ENCODE measurements at places on chromosomes 13 and 19.
A peak's percentile ranks its signal among the peaks of the same experiment; 100 is the strongest.

GRCh38 chr19:2083174-2083854 is 12.8 kb downstream of the MOB3A start:
- peak; percentile 27 for DNase-seq

DNA sequence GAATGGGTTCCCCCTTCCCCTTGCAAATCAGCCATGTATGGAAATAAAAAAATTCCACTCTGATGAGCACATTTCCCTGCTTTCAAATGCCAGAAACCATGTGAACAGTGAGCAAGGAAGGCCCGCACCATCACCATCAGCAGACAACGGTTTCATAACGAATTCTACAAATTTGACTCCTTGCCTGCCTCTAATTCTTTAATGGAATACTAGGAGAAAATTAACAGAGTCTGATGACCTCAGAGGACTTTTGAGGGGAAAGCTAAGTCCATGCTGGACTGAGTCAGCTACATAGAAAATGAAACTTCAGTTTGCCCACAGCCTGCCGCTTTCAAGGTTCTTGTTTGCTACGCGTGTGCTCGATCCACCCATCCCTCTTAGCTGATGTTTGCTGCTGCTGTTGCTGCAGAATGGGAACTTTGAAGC is 46.7 kb upstream of the KL start:
- DNase-seq = no peak

DNA sequence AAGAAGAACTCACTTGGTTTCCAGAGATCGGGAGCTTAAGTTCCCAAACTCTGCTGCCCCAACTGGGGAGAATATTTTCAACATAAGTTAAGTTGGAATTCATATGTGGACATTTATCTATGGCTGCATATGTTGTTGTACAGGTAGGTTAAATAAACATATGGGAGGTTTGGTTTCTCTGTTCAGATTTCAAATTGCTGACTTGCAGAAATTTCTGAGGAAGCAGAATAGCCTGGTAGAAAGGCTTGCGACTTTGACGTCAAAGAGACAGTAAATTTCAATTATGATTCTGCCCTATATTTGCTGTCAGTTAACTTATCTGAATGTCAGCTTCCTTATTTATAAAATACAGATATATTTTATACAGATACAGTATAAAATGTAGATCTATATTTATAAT is 40.0 kb upstream of the TPP2 start:
- no peak for DNase-seq

DNA sequence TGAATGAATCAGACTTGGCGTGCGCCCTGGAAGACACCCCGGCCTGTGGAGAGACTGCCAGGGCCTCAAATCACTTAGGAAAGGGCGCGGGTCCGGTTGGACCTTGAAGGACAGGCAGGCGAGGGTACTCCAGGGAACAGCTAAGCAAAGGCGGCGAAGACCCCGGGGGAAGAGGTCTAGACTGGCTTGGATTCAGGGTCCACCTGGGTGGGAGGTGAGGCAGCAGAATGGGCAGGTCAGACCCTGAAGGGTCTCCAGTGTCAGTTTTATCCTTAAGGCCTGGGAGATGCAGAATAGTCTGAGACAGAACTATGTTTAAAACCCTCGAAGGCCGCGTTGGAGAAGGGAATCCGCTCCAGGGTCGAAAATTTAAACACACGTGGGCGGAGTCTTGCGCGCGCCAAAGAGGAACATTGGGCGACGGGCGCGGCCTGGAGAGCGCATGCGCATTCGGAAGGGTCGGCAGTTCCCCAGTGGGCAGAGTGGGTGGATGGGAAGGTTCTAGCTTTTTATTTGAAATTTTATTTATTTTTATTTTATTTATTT is 567 bp upstream of the SMG9 start:
- DNase-seq = peak; percentile 74

DNA sequence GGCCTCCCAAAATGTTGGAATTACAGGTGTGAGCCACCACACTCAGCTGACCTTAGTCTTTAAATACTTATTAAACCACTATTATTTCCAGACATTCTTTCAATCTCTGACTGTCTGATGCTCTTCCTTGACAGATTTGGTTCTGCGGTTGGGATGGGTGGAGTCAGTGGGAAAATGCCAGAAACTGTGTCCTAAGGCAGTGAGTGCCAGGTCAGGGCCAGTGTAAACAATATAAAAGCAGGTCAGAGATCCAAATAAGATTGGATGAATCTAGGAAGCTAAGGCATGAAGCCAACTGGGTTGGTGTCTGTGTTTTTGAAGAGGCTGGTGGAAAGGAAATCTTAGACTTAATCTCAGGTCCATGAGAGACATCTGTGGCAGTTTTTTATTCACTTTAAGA is 74.7 kb downstream of the KLF5 start:
- DNase-seq = no peak

GRCh38 chr13:78258304-78258703 is 339.7 kb upstream of the EDNRB start:
- DNase-seq = no peak

DNA sequence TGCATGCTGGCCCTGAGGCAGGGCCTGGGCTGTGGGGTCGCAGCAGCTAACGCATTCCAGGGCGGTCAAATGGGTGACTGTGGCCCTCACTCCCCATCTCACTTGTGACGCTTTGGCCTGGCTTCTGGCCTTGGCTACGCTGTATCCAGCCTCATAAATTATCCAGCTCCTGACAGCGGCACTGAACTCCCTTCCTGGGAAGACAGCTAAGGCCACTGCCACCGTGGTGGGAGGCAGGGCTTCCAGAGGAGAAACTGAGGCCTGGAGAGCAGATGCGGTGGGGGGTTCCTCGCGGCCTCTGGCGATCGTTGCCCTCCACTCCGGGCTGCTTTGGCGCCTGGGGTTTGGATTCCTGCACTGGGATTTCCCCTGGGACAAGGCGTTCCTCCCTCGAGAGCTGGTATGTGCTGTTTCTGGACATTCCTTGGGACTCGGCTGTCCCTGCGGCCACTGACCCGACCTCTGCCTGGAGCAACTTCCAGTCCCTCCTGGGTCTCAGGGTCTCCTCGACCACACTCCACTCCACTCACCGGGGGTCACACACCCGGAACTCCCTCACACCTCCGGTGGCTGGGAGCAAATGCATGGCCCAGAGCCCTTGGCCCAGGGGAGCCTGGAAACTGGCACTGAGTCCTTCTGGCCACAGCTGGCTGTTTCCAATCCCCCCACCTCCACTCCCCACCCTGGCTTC is 3.4 kb downstream of the TBXA2R start:
- DNase-seq = no peak

GRCh38 chr19:40756502-40757110 is 5.6 kb downstream of the SNRPA start:
- no peak for DNase-seq

DNA sequence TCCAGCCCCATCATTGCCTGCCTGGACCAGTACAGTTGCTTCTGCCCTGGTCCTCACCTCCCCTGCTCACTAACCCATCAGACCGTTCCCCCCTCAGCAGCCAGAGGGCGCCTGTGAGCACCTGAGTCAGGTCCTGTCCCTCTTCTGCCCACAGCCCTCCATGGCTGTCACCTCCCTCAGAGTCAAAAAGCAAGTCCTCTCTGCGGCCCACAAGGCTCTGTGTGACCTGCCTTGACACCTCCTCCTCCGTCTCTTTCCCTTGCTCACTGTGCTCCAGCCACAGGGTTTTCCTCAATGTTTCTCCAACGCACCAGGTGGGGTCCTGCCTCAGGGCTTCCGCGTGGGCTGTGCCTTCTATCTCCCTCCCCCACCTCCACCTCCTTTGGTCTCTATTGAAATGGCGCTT is 29.4 kb upstream of the PTPRS start:
- DNase-seq = peak; percentile 8

DNA sequence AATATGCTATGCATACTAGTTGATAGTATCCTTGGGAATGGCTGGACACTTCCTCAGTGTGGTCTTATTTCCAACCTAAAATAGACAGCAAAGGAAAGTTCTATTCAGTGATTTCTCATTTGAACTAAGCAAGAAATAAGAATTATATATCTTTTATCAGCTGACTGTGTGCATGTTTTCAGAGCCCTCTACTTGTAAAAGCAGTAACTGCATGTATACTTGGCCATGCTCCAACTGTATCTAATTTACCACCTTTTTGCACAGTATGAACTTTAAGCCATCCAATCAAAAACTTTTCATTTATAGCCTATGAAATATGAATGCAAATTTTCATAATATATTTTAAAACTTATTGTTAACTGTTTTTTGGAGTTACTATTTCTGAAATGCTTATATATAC is 136.4 kb upstream of the PCDH9 start:
- DNase-seq = no peak

GRCh38 chr13:20831254-20831653 is 57.5 kb upstream of the EEF1AKMT1 start:
- no peak for DNase-seq

- DNase-seq = peak; percentile 99
Measured at GRCh38 chr13:104984296-104984818, 1551.1 kb downstream of the EFNB2 start.

DNA sequence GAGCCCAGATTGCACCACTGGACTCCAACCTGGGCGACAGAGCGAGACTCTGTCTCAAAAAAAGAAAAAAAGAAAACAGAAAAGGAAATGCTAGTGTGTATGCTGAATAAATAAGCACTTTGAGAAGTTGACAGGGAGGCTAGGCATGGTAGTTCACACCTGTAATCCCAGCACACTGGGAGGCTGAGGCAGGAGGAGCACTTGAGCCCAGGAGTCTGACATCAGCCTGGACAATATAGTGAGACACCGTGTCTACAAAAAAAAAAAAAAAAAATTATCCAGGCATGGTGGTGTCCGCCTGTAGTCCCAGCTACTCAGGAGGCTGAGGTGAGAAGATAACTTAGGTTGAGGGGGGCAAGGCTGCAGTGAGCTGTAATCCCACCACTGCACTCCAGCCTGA is 19.1 kb upstream of the LDLR start:
- DNase-seq = no peak

DNA sequence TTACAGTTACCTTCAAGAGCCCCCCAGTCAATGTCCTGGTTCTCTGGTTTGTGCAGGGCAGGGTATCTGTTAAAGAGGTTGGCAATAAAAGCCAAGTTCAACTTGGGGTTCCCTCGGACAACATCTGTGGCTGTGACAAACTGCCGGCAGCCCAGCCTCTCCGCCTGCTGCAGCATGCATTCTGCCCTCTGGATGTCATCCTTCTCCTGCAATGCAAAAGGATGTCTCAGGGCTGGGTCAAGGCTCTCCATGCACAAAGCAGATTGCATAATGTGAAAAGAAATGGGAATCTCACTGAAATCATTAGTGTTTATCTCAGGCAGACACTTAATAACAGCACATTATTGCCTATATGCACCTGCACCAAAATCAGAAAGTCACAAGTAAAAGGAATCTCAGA is 35.1 kb downstream of the LCP1 start:
- no peak for DNase-seq

DNA sequence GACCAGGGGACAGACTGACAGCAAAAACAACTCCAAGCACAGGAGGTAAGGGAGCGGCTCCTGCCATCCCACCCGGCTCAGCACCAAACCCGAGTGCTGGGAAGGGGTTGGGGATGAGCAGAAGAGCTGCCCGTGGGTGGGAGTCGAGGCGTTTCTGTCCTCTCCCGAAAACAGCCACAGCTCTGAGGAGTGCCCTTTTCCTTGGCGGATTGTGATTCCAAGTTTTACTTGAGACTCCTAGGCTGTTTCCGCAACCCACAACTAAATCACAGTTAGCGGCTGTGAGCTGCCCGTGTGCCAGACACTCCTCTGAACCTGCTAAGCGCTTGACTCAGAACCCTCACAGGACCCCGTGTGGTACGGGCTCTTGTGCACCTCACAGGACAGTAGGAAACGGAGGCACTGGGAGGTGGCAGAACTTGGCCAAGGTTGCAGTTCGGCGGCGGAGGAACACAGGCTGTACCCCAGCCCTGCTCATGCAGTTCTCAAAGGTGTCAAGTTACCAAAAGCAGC is 21.4 kb downstream of the CFAP97D2 start:
- no peak for DNase-seq

GRCh38 chr19:8821748-8822241 is 10.3 kb downstream of the ZNF558 start:
- no peak for DNase-seq

DNA sequence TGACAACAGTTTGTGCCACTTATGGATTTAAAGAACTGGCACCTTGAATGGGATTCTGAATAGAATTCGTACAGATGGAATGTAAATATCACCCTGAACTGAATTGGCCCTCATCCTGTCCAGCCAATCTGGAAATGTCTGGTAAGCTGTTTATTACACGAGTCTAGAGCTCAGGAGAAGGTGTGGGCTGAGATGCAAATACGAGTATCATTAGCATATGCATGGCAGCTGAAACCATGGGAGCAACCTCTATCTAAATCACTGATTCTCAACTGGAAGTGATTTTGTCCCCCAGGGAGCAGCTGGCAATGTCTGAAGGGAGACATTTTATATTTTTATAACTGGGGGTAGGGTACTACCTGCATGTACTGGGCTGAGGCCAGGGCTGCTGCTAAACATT is 15.6 kb upstream of the VWA8 start:
- DNase-seq = no peak

DNA sequence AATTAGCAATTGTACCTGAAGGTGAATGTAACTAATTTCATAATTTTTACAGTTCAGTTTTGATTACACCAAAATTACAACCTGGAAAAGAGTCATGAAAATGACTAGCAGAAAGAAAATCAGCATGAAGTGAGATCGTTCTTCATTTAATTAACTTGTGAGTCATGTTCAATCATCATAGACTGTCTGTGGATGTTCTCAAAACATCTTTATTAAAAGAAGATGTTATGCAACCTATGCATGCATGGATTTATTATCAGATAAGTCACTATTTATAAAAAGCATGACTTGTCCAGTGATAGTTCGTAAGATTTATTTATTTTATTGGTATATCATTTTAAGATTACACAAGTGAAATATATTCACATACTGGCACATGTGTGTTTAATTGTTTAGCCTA is 245.9 kb downstream of the ITGBL1 start:
- no peak for DNase-seq

DNA sequence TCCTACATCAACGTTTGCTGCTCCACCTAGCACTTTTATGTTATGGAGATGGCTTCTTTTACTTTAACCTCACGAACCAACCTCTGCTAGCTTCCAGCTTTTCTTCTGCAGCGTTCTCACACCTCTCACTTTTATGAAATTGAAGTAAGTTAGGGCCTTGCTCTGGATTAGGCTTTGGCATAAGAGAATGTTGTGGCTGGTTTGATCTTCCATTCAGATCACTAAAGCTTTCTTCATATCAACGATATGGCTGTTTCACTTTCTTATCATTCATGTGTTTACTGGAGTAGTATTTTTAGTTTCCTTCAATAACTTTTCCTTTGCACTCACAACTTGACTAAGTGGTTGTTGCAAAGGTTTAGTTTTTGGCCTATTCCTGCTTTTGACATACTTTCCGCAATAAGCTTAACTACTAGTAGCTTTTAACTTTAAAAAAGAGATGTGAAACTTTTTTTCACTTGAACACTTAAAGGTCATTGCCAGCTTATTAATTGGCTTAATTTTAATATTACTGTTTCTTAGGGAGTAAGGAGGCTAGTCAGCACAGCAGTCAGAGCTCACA is 60.0 kb upstream of the SPRY2 start:
- no peak for DNase-seq

GRCh38 chr13:35953537-35954206 is 177.5 kb downstream of the DCLK1 start:
- no peak for DNase-seq

Measured in AML-193 (cell line).